Sigmoid colon (tissue), 7 donors: ENCODE measurements at places on chromosomes 1 and 21.

DNA sequence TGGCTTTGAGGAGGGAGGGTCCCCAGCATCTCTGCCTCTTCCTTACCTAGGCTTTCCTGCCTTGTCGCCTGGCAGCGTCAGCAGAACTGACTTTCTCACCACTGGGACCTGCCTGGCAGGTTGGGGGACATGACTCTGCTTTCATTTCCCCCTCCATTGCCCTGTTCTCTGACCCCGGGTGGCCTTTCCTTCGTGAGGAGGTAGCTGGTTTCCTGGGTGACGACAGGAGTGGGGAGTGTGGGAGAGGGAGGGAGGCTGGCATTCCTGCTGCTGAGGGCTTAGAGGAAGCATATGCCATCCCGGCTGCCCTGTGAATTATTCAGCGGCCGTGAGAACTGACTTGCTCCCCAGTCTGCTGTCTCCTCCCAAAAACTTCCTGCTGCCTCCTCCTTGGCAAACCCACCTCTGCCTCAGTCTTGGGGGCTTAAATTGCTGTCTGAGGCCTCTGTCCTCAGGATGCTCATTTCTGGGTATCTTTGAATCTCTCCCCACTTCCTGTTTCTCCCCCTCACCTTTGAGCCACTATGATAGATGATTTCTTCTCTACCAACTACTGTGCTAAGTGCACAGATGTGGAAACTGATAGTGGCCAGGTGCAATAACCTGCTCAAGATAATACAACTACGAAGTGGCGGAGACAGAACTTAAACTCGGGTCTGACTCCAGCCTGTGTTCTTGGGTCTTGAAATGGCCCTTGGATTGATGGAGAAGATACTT lies 182.0 kb upstream of the CSF3R start:
- DNase-seq, result no peak

GRCh38 chr1:119783354-119784185 lies 14.9 kb upstream of the HMGCS2 start:
- no peak for DNase-seq

GRCh38 chr1:42970143-42970542 lies 11.5 kb upstream of the SLC2A1 start:
- DNase-seq, result no peak

DNA sequence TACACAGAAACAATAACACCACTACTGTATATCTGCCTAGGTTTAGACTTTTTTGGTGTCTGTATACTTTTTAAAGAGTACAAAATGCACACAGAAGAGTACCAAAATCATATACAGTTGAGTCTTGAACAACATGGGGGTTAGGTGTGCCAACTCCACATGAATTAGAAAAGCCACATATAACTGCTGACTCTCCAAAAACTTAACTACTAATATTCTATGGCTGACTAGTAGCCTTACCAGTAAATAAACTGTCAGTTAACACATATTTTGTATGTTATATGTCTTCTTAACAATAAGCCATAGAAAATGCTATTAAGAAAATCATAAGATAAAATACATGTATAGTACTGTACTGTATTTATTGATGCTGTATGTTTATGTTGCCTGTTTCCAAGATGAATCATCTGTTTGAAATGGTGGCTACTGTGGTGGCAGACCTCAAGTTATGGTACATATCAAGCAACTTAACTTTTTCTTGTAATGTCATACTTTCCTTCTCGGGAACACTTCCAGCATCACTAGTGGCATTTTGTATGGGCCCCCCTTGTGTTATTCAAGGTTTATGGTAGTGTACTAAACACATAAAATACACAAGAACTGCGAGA lies 71.2 kb downstream of the LHX4 start:
- no peak for DNase-seq

DNA sequence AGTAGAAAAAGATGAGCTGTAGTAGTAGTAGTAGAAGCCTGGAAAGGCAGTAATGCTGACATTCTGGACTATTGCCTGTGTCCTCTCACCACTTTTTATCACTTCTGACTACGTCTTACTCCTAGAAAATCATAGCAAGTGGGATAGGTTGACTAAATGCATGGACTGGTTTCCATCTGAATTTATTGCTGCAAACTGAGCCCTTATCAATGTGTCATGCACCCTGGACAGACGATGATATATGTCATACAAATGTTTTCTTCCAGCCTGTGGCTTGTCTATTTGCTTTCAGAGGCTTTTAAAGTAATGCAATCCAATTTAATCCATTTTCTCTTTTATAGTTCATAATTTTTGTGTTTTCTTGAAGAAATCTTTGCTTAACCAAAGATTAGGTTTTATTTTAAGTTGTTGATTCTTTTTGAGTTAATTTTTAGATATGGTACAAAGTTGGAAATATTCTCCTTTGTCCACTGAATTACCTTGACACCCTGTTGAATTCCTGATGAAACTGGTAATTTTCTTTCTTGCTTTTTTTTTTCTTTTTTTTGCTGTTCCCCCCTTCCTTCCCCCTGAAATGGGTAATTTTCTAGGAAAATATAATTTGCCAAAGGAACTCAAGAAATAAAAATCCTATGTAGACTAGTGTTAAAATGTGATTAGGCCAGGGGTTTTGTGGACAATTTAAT lies 47.1 kb downstream of the PHACTR4 start:
- no peak for DNase-seq

GRCh38 chr1:35929730-35930592 lies 944 bp upstream of the AGO3 start:
- DNase-seq, result peak; percentile 83

GRCh38 chr1:17170571-17170970 lies 34.4 kb upstream of the PADI1 start:
- no peak for DNase-seq

DNA sequence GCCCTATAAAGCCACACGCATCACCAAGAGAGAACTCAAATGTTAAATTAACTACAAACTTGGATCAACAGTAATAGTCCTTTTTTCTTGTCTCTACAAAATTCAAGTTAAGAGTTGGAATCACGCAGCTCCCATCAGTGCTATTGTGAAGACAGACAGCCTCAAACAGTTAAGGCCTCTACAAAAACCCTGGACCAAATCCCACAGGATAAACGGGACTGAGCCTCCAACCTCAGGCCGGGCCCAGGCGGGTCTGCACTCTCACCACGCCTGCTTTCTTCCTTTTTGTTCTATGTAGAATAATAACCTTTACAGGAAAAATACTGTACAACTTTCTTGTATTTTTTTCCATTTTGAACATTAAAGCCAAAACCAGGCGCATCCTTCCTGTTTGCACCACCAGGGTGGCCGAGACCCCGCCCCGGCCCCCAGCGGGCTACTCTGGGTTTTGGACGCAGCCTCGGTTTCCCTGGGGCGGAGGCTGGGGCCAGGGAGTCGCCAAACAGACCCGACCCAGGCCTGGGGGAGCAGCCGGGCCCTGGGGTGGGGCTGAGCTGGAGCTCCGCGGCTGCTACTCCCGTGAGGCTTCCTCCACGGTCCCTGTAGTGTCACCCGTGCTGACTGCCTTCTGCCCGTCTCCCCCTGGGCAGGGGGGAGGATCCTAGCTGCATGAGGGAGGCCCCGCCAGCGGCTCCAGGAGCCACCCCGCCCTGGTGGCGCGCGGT lies 158.4 kb downstream of the CASZ1 start:
- peak; percentile 63 for DNase-seq
